ENCODE measurements at places on chromosomes 3 and 15.

- no peak for DNase-seq
Observed at GRCh38 chr15:39944726-39945125, 10.8 kb downstream of the EIF2AK4 start.

DNA sequence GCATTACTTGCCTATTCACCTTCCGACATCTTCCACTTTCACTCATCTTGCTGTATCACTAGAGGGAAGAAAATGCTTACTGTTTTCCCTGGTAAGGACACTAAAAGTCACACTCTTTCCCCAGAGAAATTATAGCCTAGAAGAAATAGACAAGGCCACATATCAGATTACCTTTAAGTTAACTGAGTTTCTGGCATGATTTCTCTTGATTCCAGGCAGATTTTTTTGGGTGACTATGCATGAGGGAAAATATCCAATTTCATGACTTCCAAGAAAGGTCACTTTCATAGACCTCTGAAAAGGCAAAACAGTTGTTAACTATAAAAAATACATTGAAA is 30.3 kb downstream of the TCF12 start:
- DNase-seq, result no peak

DNA sequence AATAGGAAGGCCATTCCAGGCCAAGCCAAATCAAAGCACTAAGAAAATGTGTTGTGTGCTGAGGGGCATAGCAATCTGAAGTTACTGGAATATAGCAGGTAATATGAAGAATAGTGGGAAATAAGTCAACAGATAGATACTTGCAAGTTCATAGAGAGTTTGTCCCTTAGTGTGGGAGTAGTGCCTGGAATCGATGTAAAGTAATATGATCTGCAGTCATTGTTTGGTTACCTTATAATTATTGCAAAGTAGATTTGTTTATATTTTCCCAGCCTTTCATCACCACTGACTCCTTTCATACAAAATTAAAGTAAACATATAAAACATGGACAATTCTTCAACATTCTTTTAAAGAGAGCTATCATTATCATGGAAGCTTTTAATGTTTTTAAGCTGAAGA is 420.9 kb upstream of the NECTIN3 start:
- DNase-seq, result no peak

DNA sequence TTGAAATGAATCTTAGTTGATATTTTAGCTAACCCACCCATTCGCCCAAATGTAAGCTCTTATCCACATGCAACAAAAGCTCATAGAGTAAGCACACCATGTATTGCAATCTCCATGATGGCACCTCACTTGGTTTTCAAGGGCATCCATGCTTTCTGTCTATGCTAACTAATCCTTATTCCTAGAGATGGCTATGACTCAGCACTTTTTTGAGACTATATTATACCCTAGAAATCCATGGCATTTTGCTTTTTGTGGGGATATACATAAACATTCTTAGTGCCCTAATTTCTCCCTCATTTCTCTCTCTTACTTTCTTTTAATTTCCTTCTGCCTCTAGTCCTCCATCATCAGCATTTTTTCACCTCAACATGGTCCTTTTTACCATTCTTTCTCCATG is 168.5 kb upstream of the STT3B start:
- no peak for DNase-seq

GRCh38 chr15:91407269-91407889 is 307.3 kb downstream of the SV2B start:
- no peak for DNase-seq

- DNase-seq, result no peak
Observed at GRCh38 chr3:121651684-121652083, 9.0 kb downstream of the HCLS1 start.

DNA sequence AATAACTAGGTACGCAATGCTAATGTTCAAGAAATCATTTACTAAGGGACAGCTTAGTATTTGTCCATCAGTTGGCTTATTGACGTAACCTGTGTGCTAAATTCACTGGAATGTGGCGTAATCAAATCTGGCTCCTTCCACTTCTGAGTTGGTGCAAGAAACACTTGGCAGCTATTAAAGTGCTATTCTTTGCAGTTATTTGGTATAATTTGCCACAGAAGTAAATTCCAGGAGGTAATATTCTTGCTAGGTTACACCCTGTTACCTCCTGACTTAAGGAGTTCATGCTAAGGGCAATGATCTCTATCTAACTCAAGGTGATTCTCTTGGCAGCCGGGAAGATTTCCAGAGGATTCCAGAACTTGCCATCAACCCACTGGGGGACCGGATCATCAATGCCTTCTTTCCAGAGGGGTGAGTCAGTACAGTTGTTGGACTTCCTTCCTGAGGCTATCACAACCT is 25.5 kb downstream of the CHP1 start:
- DNase-seq, result no peak

DNA sequence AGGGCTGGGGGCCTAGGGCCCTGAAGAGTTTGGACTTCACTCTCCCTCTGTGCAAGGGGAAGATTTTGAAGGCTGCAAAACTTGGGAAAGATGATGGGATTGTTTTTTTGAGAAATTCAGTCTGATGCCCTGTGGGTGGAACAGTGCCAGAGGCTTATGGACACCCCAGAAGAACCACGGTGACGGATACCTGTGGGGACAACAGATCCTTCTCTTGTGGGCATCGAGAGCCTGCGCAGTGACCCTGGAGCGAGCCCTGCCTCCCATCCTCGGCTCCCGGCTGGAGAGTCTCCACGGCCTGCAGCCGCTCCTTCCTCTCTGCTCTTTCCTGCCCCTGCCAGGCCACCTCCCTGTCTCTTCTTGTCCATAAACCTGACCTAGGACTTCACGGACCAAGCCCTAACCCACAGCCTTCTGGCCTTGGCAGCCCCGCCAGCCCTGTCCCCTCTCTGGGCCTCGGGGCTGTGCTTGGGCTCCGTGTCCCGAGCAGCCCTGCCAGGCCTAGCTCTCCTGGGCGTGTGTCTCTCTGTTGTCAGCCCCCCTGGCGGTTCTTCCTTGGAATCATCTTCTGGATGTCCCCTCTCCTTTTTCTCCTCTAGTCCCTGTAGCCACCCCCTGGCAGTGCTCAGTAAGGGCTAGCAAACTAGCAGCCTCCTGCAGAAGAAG is 98.4 kb downstream of the VGLL4 start:
- DNase-seq, result no peak

- DNase-seq, result no peak
Observed at GRCh38 chr3:124504332-124505059, 225.8 kb upstream of the UMPS start.

Data from stimulated activated CD8-positive, alpha-beta memory T cell treated with anti-CD3 and anti-CD28 coated beads, Interleukin-15, amount 100 ng/mL, for 24 hours (primary cell).